Uterus (tissue), 4 donors: ENCODE measurements at places on chromosomes 2 and 18.

DNA sequence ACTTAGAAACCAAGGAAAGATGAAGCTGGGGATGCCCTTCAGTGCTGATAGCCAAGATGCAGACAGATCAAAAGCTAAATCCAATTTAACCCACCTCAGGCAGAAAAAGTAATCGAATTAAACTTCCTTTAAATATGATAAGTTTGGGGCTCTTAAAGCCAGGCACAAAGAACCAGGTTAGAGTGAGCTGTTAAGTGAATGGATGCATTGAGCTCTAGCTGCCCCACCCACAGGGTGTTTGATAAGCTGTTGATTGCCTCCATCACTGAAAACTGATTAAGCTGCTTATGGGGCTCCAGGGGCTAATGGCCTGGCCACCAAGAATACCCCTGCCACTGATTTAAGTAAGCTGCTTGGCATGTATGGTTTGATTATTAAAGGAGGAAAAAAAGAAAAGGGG is 119.8 kb downstream of the PLEKHM3 start:
- H3K4me1 ChIP-seq = no peaks in the 10 kb centered on the region
- DNase-seq = no peak
- H3K27ac ChIP-seq = no peak overlapping the region
- no peaks in the 10 kb centered on the region for H3K27me3 ChIP-seq
- no peaks in the 10 kb centered on the region for H3K36me3 ChIP-seq

DNA sequence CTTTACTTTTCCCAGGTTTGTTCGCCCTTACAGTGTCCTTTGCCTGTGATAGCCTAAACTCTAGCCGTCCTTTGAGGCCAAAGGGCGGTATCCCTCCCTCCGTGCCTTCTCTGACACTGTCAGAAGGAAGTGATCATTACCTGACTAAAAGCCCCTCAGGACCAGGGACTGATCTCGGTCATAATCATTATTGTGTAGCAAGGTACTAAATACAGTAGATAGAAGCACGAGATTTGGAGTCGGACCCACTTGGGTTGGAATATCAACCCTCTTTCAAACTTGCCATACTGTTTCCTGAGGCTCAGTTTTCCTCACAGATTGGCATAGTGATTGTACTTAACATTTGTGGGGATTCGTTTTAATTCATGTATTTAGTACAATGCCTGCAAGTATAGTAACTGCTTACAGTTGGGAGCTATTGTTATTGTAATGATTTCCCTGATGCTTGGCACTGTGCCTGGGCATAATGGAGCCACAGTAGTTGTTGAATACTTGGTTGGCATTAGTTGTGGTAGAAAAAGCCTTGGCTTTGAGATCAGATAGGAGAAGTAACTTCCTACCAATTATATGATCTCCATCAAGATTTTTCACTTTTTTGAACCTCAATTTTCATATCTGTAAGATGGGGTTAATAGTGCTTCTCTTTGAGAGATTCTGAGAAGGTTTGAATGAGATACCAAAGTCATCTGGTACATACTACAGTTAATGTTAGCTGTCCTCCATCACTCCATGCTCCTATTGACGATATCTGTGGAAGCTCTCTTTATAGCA is 836 bp downstream of the STK11IP start:
- H3K27ac ChIP-seq = peak overlapping the region; percentile 92
- H3K4me1 ChIP-seq = no peaks in the 10 kb centered on the region
- no peaks in the 10 kb centered on the region for H3K36me3 ChIP-seq
- H3K4me3 ChIP-seq = peak overlapping the region; percentile 56

GRCh38 chr18:50507120-50507590 is 52.7 kb upstream of the MAPK4 start:
- peak; percentile 16 for DNase-seq
- no peaks in the 10 kb centered on the region for H3K36me3 ChIP-seq
- no peak overlapping the region for H3K27ac ChIP-seq
- H3K4me3 ChIP-seq = no peak overlapping the region
- H3K27me3 ChIP-seq = no peaks in the 10 kb centered on the region

DNA sequence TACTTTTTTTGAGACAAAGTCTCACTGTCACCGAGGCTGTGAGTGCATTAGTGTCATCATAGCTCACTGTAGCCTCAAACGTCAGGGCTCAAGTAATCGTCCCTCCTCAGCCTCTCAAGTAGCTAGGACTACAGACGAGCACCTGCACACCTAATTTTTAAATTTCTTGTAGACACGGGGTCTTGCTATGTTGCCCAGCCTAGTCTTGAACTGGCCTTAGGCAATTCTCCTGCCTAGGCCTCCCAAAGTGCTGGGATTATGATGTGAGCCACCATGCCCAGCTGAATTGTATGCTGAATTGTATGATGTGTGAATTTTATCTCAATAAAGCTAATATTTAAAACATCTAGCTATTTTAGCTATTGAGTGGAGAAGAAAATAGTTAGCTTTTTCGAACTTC is 18.9 kb downstream of the CAB39 start:
- no peak for DNase-seq
- H3K36me3 ChIP-seq = no peaks in the 10 kb centered on the region
- H3K27ac ChIP-seq = no peak overlapping the region

GRCh38 chr2:240624011-240624949 is 1.0 kb upstream of the GPR35 start:
- DNase-seq = no peak
- H3K36me3 ChIP-seq = no peaks in the 10 kb centered on the region
- H3K4me3 ChIP-seq = no peak overlapping the region
- H3K27me3 ChIP-seq = no peaks in the 10 kb centered on the region
- no peaks in the 10 kb centered on the region for H3K4me1 ChIP-seq

GRCh38 chr18:54825601-54826344 is 2.5 kb upstream of the RAB27B start:
- H3K27me3 ChIP-seq = no peaks in the 10 kb centered on the region
- no peak overlapping the region for H3K4me3 ChIP-seq
- no peaks in the 10 kb centered on the region for H3K4me1 ChIP-seq
- no peak overlapping the region for H3K27ac ChIP-seq

DNA sequence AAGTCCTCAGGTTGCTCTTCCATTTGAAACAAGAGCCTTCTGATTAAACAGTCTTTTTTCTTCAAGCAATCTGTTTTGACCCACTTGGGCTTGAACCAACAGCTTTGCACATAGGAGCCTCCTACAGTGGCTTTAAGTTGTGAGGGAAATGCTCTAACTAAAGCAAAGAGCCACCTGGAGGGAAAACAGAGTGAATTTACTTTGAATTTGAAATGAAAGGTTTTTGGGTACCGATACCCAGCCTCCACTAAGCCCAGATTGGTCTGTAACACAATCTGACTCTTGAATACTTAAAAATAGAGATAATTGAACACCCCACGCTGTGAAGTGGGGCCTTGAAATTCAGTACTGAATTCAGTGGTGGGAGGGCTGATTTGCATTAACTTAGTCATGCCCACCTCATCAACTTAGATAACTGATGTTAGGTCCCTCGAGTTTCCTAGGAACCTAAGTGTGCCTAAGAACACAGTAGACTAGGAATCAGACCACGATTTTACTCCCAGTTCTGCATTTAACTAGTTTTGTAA is 56.3 kb upstream of the ACVR1C start:
- no peak overlapping the region for H3K4me3 ChIP-seq
- no peaks in the 10 kb centered on the region for H3K27me3 ChIP-seq

- no peak for DNase-seq
- no peaks in the 10 kb centered on the region for H3K4me1 ChIP-seq
- no peak overlapping the region for H3K4me3 ChIP-seq
- H3K36me3 ChIP-seq = no peaks in the 10 kb centered on the region
- no peaks in the 10 kb centered on the region for H3K27me3 ChIP-seq
- H3K27ac ChIP-seq = no peak overlapping the region
These were observed 358.9 kb downstream of the HRH4 start for GRCh38 chr18:24819141-24819890.

- no peaks in the 10 kb centered on the region for H3K36me3 ChIP-seq
- no peak for DNase-seq
- no peaks in the 10 kb centered on the region for H3K4me1 ChIP-seq
- H3K27ac ChIP-seq = no peak overlapping the region
- no peak overlapping the region for H3K4me3 ChIP-seq
- no peaks in the 10 kb centered on the region for H3K27me3 ChIP-seq
These were observed 152.9 kb downstream of the FAM124B start for GRCh38 chr2:224248944-224249371.

GRCh38 chr2:46269001-46269400 is 28.2 kb upstream of the EPAS1 start:
- no peak for DNase-seq
- H3K27me3 ChIP-seq = no peaks in the 10 kb centered on the region
- no peaks in the 10 kb centered on the region for H3K4me1 ChIP-seq
- H3K36me3 ChIP-seq = no peaks in the 10 kb centered on the region

DNA sequence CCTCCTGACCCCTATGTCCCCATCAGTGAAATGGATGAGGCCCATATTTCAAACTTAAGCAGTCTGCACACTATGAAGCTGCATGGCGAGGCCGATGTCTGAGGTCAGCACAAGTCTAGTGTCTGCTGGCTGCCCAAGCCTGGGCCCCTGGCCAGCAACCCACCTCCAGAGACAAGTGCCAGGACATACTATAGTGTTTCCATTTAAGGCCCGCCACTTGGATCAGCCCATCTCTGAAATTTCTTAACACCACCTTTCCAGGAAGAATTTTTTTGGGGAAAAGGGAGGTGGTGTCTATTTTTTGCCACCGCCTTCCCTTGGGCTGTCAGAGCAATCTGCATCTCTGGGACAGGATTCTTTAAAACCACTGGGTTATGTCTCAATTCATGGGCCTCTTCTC is 1.8 kb downstream of the ACVR1 start:
- H3K36me3 ChIP-seq = no peaks in the 10 kb centered on the region
- peaks cover 9% of the 10 kb centered on the region for H3K4me1 ChIP-seq
- H3K27me3 ChIP-seq = no peaks in the 10 kb centered on the region
- H3K4me3 ChIP-seq = peak overlapping the region; percentile 97
- H3K27ac ChIP-seq = peak overlapping the region; percentile 99

DNA sequence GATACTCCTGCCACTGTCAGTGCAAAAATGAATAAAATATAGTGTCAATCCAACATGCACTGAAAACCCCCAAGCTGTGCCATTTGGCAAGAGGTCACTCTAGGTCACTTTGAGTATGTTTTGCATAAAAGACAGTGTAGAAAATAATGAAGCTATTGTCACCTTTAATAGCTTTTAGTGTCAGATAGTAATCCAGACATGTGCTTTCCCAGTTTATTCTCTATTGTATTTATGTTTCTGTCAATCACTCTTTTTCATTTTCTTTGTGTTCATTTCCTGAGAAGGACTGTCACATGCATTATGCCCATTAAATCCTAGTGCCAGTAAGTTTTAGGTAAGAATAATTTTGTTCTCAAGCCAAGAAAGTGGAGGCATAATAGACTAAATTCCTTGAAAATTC is 1073.9 kb upstream of the CDH2 start:
- DNase-seq = no peak
- H3K27me3 ChIP-seq = no peaks in the 10 kb centered on the region
- H3K27ac ChIP-seq = no peak overlapping the region

GRCh38 chr2:101159526-101159925 is 8.3 kb upstream of the TBC1D8 start:
- H3K36me3 ChIP-seq = no peaks in the 10 kb centered on the region
- DNase-seq = no peak
